ENCODE measurements at places on chromosomes 11 and 22.

GRCh38 chr11:83272627-83273026 is 13.5 kb downstream of the CCDC90B start:
- no peak overlapping the region for H3K27ac ChIP-seq
- no peaks in the 10 kb centered on the region for H3K36me3 ChIP-seq
- no peaks in the 10 kb centered on the region for H3K4me1 ChIP-seq
- no peak overlapping the region for H3K4me3 ChIP-seq

DNA sequence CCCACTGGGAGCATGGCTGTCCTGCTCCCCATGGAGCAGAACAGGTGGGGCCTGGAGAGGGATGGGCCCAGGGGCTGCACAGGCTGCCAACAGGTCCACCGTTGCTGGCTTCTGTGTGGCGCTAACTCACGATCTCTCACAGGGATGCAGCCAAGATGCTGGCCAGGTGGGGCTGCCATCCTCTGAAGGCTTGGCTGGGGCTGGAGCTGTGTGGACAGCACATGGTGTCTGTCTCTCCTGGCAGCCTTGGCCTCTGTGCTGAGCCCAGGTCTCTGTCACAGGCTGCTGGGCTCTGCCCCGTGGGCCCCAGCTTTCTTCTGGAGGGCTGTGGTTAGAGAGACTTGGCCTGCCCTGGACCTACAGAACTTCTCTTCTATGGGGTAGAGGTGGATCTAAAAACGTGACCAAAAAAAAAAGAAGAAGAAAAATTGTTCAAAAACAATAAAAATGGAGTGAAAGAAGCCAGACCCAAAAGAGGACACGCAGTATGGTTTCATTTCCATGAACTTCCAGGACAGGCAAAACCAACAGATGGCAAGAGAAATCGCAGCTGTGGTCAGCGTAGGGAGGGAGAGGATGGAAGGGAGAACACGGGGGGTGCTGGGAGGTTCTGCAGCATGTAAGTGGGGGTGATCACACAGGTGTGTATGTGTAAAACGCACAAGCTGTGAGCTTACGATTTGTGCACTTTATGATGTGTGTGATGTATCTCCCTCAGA is 12.2 kb downstream of the PARVG start:
- no peaks in the 10 kb centered on the region for H3K4me1 ChIP-seq
- no peak overlapping the region for H3K27ac ChIP-seq
- DNase-seq, result no peak
- no peak overlapping the region for H3K4me3 ChIP-seq
- no peaks in the 10 kb centered on the region for H3K36me3 ChIP-seq

DNA sequence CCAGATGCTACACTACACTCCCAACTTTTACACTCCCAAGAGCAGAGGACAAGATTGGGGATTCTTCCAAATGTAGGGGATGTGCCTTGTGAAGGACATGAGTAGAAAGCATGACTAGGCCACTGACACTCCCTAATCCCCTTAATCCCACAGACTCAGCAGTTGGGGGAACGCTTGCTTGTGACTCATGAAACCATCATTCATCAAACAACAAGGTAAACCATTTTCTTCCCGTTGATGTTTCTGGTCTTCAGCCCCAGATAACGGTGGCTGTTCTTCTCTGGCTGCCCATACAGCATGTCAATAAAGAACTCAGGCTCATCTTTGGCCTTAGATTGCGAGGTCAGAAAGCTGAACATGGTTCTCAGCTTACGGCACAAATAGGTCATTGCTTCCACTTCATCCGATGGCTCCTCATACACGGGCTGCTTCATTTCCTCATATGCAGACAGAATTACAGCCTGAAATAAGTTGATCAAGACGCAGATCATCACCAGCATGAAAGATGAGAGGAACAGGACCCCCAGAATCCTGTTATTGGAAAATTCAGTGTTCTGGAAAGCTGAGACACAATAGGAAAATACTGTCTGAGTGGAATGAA is 6.4 kb upstream of the CDPF1 start:
- H3K27me3 ChIP-seq, result no peaks in the 10 kb centered on the region
- H3K4me3 ChIP-seq, result no peak overlapping the region
- H3K4me1 ChIP-seq, result no peaks in the 10 kb centered on the region
- no peak overlapping the region for H3K27ac ChIP-seq
- no peak for DNase-seq

DNA sequence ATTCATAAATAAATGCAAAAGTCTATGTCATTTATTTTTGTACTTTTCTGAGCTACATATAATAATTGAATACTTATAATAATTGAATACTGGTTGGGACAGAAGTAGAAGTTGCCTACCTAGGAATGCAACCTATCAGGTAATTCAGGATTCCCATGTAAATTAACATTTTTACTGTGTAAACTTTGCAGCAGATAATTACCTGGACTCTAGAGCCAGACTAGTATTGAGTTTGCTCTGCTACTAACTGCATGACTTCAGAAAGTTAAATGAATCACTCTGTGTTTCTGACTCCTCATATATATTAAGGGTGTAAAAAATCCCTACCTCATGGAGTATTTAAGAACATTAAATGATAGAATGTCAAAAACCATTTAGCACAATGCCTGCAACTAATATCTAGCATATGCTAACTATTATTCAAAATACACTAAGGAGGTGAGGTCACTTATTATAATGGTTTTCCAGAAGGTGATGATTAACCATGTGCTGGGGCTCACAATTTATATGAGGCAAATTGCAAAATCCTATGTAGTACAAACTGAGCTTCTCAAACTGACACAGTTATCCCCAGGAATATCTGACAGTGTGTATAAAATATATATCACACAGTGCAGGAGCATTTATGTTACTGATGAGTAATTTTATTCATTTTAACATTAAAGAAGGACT is 138.1 kb upstream of the ANO3 start:
- no peaks in the 10 kb centered on the region for H3K36me3 ChIP-seq
- H3K4me1 ChIP-seq, result no peaks in the 10 kb centered on the region
- H3K27ac ChIP-seq, result no peak overlapping the region
- no peak for DNase-seq
- no peak overlapping the region for H3K4me3 ChIP-seq
- H3K27me3 ChIP-seq, result no peaks in the 10 kb centered on the region

DNA sequence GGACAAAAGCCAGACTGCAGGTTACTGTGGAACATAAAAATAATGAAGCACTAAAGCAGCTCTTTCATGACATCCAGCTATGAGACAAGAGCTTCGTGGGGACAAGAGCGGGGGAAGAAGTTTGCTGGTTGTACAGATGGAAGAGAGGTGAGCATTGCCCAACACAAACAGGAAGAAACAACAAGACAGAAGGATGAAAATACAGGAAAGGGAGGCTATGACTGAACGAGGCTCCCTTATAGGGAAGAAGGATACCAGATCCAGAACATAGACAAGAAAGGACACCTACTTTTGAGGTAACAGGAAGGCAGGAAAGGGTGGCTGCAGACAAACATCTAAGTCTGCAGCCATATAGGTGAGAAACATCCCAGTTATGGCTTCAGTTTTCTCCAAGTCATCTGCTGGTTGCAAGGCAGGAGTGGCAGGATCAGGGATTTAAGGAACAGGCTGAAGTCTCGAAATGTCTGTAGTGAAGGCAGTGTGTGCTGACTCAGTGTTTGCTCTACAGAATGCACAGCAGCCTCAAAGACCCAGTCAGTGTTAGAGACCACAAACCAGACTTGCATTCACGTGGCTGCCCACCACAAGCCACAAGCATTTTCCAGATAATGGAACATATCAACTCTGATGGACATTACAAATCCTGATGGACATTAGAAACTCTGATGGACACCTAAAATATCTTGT is 1.9 kb downstream of the CLTCL1 start:
- no peak overlapping the region for H3K4me3 ChIP-seq
- H3K27ac ChIP-seq, result no peak overlapping the region
- H3K27me3 ChIP-seq, result no peaks in the 10 kb centered on the region
- H3K4me1 ChIP-seq, result peaks cover 20% of the 10 kb centered on the region
- H3K36me3 ChIP-seq, result no peaks in the 10 kb centered on the region
- no peak for DNase-seq

- no peak for DNase-seq
- H3K27ac ChIP-seq, result no peak overlapping the region
- H3K4me3 ChIP-seq, result no peak overlapping the region
- H3K4me1 ChIP-seq, result peaks cover 13% of the 10 kb centered on the region
- no peaks in the 10 kb centered on the region for H3K27me3 ChIP-seq
Measured at GRCh38 chr11:111921541-111922230, 3.0 kb downstream of the C11orf52 start.

- no peak overlapping the region for H3K4me3 ChIP-seq
- H3K36me3 ChIP-seq, result no peaks in the 10 kb centered on the region
- H3K27ac ChIP-seq, result no peak overlapping the region
- no peak for DNase-seq
- no peaks in the 10 kb centered on the region for H3K27me3 ChIP-seq
- H3K4me1 ChIP-seq, result no peaks in the 10 kb centered on the region
Measured at GRCh38 chr11:7703740-7704139, 2.5 kb downstream of the OVCH2 start.

- H3K36me3 ChIP-seq, result no peaks in the 10 kb centered on the region
- H3K4me3 ChIP-seq, result no peak overlapping the region
- no peaks in the 10 kb centered on the region for H3K4me1 ChIP-seq
- H3K27ac ChIP-seq, result no peak overlapping the region
Measured at GRCh38 chr11:112792070-112792469, 169.2 kb upstream of the NCAM1 start.

DNA sequence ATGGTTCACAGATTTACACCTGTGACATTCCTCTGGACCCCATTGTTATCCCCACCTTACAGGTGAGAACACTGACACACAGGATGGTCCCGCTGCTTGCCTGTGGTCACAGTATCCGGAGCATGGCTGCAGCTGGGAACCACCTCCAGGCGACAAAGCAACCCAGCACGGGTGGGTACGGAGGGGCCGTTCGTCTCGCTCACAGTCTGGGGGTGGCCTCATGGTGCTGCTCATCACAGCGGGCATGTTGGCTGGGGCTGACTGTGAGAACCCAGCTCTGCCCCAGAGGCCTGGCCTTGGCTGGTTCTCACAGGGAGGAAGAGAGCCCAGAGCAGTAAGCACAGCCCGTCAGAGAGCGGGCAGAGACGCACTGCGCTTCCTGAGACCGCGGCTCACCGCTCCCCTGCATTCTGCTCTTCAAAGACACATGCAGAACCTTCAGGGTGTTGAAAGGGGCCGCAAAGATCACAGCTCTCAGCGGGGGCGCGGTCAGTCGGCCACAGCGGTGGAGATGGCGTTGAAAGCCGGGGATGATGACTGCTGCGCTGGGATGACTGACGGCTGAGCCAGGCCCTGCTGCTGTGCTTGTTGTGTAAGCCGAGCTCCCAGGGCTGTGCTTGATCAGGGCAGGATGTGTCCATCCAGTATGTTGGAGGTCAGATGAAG is 423.0 kb downstream of the BRD1 start:
- H3K36me3 ChIP-seq, result no peaks in the 10 kb centered on the region
- DNase-seq, result peak; percentile 11
- no peak overlapping the region for H3K27ac ChIP-seq
- H3K27me3 ChIP-seq, result no peaks in the 10 kb centered on the region
- no peaks in the 10 kb centered on the region for H3K4me1 ChIP-seq

DNA sequence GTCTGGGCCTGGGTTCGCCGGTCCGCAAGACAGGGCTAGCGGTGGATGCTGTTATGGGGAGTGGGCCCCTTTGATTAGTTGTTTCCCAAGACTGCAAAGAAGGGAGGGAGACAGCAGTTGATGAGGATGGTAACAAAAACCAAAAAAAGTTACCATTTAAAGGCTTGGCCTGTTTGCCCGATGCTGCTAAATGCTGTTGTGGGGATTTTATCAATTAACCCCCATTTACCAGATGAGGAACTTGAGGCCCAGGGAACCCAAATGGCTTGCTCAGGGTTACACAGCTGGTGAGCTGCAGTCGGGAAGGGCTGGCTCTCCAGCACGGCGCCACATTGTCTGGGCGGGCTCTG is 3.4 kb downstream of the TRPT1 start:
- no peaks in the 10 kb centered on the region for H3K27me3 ChIP-seq
- no peak overlapping the region for H3K27ac ChIP-seq
- no peak for DNase-seq
- H3K4me3 ChIP-seq, result no peak overlapping the region
- H3K36me3 ChIP-seq, result no peaks in the 10 kb centered on the region

GRCh38 chr11:18682466-18682865 is 16.1 kb upstream of the TMEM86A start:
- no peak overlapping the region for H3K27ac ChIP-seq
- H3K4me1 ChIP-seq, result no peaks in the 10 kb centered on the region

DNA sequence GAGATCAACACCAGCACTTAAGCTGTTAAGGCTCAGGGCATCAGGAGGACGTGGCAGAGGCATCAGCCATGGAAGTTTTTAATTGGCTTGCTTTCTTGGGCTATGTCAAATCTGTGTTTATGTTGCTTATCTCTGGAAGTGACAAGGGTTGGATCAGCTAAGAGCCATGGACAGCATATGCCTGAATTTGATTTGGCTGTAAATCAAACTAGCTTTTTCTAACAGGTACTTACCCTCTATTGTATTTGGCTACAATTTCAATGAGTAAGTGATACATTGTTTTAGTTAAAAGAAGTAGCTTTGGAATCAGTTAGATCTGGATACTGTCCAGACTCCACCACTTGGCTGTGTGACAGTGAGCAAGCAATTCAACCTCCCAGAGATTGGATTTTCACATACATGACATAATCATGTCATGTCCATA is 936.6 kb downstream of the OPCML start:
- no peaks in the 10 kb centered on the region for H3K36me3 ChIP-seq
- no peak overlapping the region for H3K27ac ChIP-seq
- no peak overlapping the region for H3K4me3 ChIP-seq
